CD4-positive, alpha-beta T cell treated with Interleukin-6 at 100 ng/mL for 8 hours (primary cell): ENCODE measurements at places on chromosomes 6 and 20.

DNA sequence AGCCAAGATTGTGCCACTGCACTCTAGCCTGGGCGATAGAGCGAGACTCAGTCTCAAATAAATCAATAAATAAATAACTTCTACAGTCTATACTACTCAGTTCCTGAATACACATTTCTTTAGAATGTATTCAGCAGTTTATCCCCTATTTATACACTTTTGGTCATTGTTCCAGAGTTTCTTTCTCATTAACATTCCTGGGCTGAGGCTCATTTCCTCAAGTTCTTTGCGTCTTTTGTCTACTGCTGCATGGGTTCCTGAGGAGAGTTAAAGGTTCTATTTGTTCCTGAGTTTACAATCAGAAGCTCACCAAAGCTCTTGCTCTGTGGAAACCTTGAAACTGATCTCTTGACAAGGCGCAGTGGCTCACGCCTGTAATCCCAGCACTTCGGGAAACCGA lies 37.7 kb upstream of the SASH1 start:
- DNase-seq, result no peak

DNA sequence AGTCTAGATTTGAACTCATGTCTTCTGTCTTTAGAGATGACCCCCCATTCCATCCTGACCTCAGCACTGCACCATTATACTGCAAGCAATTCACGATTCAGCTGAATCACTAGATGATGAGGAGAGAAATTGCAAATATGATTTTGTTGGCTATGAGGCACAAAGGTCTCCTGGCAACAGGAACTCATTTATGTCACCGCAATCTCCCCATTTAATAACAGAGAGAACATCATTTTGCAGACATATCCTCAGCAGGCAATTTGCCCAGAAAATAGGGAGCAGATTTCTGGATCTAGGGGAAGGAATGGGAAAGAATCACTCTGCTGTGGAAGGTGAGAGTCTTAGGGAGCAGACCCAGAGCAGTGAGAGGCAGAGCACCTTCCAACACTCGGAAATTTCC lies 303.0 kb downstream of the PAX1 start:
- no peak for DNase-seq

GRCh38 chr6:48184648-48185047 lies 73.7 kb upstream of the PTCHD4 start:
- no peak for DNase-seq

DNA sequence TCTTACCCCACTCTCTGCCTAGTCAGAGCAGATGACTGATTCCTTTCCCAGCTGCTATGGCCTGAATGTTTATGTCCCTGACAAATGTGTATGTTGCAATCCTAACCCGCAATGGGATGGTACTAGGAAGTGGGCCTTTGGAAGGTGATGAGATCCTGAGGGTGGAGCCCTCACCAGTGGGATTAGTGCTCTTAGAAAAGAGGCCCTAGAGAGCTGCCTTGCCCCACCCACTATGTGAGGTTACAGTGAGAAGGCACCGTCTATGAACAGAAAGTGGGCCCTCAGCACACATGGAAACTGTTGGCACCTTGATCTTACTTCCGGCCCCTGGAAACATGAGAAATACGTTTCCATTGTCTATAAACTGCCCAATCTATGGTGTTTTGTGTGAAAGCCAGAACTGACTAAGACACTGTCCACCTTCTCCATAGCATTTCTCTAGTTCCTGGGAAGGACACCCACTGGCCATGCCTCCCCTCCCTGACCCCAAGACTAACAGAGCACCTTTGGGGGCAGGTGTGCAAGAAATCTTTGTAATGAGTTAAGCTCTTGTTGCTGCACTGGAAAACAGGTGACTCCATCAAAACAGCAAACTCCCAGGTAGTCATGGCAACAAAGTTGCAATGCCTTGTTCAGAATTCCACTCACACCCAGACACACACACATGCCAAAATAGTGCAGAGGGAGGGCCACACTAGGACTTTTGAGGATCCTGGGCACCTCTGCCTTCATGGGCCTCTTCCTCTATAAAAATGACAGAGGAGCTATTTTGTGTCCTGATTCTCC lies 16.2 kb downstream of the GABRR2 start:
- DNase-seq, result peak; percentile 29

DNA sequence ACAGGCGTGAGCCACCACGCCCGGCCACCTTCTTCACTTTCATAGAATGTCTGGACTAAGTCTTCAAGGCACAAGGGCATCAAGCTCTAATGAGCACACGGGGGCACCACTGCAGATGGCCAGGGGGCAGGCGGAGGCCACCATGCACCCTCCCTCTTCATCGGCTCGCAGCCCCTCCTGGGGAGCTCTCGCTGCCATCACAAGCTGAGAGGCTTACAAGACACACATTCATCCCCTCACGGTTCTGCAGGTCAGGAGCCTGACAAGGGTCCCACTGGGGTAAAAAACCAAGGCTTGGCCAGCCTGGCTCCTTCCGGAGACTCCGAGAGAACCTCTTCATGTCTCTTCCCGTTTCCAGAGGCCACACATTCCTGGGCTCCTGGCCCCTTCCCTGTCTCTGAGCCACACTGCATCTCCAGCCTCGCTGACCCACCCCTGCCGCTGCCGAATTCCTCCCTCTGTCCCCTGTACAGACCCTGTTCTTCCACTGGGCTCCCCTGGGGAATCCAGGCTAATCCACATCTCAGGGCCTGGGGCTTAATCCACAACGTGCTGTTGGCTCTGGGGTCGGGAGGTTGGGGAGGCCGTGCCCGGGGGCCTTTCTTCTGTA lies 19.8 kb downstream of the DLL1 start:
- no peak for DNase-seq

GRCh38 chr6:23154159-23154558 lies 584.8 kb downstream of the HDGFL1 start:
- no peak for DNase-seq

- DNase-seq, result no peak
Measured at GRCh38 chr6:33017694-33018353, 8.4 kb upstream of the HLA-DOA start.

- no peak for DNase-seq
Measured at GRCh38 chr6:16765235-16765634, 4.0 kb upstream of the ATXN1 start.

DNA sequence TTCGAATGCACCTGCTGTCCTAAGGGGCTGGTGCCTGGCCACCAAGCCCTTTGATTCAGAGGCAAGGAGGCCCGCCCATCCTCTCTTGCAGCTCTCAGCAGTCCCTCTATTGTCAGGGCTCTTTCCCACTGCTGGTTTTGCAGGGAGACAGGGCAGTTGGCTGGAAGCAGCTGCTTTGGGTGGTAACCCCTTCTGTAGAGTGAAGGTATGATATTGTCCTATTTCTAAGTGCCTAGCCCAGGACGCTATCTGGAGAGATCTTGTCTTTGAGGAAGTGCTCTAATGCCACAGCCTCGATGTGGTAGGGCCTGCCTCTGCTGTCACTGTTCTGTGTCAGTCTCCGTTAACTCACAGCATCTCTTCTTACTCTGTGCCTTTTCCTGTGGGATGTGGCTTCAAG lies 5.6 kb downstream of the PLCG1 start:
- peak; percentile 58 for DNase-seq

DNA sequence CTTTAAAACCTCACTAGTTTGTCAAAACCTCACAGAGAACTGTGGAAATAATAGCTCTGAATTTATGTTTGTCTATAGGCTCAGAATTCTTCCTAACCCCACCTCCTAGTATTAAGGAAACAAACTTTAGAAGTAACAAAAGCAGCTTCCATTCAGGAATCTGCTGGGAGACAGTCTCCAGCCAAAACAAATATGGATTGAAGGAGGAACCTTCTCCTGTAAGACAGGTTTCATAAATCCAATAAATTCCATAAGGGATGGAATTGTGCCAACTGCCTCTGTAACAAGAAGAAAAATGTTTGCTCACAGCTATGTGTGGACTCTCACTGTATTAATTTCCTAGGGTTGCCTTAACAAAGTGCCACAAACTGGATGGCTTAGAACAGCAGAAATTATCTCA lies 7.5 kb downstream of the SYCP2 start:
- no peak for DNase-seq

- DNase-seq, result no peak
Measured at GRCh38 chr6:167766986-167767714, 59.6 kb upstream of the AFDN start.

GRCh38 chr6:94026575-94026974 lies 607.2 kb upstream of the EPHA7 start:
- DNase-seq, result no peak

DNA sequence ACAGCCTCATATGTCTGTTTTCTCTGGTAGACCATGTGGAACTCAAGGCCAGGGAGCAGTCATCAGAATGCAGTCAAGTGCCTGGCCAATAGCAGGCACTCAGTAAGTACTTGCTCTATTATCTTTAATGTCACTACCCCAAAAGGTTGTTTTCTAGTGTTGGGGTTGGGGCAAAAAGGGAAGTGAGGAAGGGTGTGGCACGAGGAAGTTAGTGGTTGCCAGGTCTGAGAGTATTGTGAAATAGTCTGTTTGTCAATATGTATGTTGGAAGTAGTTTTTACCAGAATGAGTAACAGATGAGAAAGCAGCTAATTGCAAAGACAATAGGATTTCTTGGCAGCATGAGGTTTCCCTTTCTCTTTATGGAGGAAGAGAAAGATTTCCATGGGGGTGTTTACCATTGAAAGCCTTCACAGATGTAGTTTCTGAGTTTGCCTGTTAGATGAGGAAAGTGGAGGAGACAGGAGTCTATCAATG lies 59.5 kb upstream of the ARMH2 start:
- peak; percentile 68 for DNase-seq
